Stimulated activated CD8-positive, alpha-beta memory T cell treated with anti-CD3 and anti-CD28 coated beads, Interleukin-15, amount 100 ng/mL, for 24 hours (primary cell): ENCODE measurements at places on chromosomes 2 and 18.

GRCh38 chr2:219571311-219572236 is at the start of gene OBSL1:
Gene OBSL1 (minus strand): TSS chr2:219571539. CDS start chr2:219571232, 307 bp downstream.
- no peak for DNase-seq

GRCh38 chr18:9810299-9810698 is 75.5 kb upstream of the TXNDC2 start:
- DNase-seq, result no peak

DNA sequence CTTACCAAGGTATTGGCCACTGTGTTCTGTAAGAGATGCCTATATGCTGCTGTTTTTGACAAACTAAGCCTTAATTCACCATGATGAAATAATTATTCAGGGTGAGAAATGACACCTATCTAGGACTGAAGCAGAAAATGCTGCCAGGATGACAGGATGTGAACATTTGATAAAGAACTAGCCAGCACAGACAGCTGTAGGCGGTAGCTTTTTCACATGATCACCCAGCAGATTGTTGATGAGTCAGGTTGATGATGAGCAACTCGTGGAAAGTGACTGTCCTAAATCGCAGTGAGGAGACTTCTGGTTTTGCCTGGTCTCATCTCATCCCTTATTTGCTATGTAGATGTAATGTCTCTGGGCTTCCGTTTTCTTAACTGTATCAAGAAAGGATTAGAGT is 144.1 kb downstream of the PRPF40A start:
- DNase-seq, result no peak

DNA sequence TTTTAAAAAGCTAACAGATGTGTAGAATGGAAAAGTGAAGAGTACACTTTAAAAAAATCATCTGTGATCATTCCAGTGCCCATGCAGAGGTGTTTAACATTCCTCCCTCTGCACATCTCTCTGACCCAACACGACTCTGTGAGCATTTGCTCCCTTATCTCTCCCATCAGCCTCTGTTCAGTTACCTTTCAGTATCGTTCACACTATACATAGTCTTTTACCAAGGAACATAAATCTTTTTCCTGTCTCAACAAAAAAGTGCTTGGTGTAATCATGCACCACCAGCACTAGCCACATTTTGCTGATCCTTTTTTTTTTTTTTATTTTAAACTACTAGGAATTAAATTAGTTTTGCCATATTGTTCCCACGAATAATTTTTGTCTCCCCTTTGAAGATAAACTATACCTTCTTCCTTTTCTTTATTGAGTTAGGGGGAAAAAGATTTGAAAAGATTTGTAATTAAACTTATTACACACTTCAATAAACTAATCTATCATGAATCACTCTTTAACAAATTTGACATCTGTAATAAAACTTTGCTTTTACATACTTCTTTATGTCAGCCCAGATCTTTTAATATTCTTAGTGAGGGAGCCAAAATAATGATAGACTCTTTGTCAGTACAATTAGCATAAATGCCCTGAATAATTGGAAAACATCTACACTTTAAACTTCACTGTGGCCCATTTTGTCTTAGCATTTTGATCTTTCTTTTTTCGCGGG is 489.8 kb upstream of the FANCL start:
- no peak for DNase-seq

DNA sequence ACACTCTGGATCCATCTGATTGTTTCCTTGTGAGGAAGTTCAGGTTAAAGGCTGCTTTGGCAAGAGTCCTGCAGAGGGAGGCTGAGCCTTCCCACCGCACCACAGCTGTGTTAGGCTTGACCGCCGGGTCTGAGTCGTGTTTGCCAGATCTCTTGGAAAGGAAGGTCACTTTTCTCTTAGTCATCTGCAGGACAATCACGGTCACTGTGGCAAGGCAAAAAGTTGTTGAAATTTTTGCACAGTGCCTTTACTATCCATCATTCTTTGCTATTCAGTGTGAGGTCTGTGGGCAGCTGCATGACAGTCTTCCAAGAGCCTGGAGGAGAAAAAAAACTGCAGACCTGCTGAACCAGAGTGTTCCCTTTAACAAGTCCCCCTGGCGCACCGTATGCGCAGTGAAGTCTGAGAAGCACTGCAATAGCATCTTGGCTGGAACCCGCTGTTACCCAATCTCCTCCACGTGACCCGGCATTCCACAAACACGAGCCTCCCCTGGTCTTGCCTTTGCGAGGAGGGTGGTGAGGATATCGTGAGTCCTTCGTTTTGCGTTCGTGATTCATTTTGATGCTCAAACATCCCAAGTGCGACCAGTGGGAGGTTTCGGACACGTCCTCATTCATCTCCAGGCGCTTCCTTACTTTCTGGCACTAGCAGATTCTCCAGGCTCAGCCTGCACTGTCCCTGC is 23.0 kb downstream of the BIN1 start:
- no peak for DNase-seq

GRCh38 chr2:52916981-52917380 is 850.6 kb upstream of the CHAC2 start:
- no peak for DNase-seq

GRCh38 chr2:184215745-184216144 is 382.6 kb upstream of the ZNF804A start:
- DNase-seq, result no peak
